SK-MEL-5 (cell line): ENCODE measurements at places on chromosomes 5 and 9.

GRCh38 chr5:75992753-75993152 lies 90.4 kb upstream of the SV2C start:
- no peak for DNase-seq

- DNase-seq = no peak
Measured at GRCh38 chr9:73174330-73174980, 22.8 kb downstream of the ANXA1 start.

DNA sequence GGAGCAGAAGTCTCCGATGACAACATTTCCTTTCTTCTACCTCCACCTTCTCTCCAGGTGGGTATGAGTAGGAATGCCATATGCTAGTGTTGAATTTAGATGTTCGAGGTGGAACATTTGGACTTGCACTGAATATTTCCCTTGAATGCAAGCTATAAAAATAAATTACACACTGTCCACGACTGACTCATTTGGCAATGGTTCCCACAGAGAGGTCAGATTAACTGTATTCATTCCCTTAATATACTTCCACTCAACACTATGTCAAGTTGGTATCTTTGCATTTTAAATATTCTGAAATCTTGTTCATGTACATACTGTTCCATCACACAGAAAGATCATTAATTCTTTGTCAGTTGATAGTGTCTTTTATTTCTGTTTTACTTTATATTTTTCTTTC lies 222.6 kb upstream of the PIK3R1 start:
- no peak for DNase-seq

- DNase-seq = no peak
Measured at GRCh38 chr9:93087971-93088655, 7.9 kb upstream of the CARD19 start.

DNA sequence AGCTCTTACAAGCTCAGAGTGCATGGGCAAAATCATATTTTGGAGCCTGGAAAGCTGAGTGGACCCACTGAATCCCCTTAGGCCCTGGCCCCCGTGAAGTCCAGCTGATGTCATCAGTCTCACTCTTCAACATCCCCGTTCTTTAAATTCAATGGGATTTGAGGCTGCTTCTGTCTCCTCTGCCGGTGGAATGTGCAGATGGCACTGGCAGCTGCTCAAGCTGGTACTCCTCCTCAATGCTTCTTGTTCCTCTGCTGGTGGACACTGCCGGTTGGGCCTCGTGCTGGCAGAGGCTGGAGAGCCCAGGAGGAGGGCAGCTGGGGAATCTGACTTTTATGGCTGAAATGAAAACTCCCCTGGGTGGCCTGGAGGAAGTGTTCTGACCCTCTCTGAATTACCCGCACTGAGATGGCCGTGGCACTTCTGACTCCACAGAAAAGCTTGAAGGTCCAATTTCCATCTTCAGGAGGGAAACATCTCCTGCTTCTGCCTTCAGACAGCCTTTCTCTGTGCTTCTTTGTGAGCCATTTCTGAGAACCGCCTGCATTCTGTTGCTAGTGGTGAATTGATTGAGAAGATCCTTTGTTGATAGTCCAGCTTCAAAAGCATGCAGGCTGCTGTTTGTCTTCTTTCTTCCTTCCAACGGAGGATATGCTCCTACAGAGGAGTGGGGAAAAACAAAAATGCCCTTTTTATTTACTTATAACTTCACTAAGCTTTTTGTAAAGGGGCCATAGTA lies 298.9 kb downstream of the TMEM38B start:
- peak; percentile 59 for DNase-seq

DNA sequence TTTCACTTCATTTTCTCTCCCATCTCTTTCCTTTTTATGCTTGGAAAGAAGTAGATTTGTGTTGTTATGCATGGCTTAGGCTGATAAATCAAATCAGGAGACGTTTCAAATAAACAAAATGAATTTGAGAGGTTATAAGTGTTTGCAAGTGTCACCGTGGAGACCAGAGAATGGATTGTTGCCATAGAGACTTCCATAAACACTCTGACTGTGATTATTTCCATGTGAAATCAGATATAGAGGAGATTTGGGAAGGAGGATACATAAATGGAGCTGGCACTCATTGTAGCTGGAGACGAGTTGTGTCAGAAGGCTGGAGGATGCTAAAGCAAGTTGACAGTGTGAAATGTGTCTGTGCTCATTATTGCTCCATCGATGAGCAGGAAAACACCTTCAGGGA lies 84.2 kb upstream of the PCSK1 start:
- DNase-seq = no peak
